Hippocampal formation (tissue), 2 donors: ENCODE measurements at places on chromosomes 2 and 18.

DNA sequence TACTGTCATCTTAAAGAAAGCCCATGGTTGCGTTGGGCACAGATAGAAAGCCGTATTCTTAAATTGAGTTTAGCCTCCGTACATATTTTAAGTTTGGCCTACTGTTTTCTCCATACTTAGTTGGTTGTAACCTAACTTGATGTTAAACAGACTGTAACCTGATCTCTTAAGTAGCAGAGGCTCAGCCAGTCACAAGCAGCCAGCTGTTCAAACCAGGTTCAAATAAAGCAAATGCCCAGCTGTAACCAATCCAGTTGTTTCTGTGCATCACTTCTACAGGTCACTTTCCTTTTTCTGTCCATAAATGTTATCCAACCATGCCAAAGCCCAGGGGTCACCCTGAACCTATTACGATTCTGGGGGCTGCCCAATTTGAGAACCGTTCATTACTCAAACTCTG is 10.0 kb upstream of the THADA start:
- DNase-seq, result no peak

GRCh38 chr18:10152475-10152874 is 238.7 kb downstream of the VAPA start:
- DNase-seq, result no peak

DNA sequence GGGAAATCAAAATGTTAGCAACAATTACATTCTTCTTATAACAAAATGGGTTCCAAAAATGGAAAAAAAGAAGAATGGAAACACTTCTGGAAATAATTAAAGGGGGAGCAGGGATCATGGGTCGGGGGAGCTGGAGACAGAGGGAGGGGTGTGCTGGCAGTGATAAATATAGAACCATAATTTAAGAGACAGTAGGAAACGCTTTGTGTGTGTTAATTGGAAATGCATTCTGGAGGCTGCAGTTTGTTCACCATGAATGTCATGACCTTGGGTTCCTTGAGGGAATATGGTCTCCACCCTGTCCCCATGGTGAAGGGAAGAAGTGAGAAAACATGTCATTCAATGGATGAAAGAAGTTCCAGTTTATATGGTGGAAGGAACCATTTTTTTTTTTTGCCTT is 540.7 kb downstream of the TNS1 start:
- DNase-seq, result no peak

DNA sequence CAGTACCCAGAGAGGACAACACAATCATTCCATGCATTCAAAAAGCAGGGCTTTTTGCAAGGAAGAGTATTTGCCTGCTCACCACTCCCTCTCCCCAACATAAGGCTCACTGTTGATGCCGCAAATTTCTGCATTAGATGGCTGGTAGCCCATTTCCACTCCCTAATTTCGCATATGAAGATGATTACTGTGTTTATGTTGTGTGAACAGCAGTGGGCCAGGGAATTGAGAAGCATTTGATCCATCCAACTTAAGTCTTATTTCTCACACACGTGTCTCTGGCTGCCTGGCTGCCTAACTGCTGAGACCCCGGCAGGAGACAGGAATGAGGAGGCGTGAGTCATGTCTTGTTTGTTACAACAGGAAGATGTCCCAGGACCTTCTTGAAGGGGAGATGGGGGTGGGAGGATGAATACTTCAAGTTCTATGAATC is 294.1 kb downstream of the ALK start:
- DNase-seq, result no peak

DNA sequence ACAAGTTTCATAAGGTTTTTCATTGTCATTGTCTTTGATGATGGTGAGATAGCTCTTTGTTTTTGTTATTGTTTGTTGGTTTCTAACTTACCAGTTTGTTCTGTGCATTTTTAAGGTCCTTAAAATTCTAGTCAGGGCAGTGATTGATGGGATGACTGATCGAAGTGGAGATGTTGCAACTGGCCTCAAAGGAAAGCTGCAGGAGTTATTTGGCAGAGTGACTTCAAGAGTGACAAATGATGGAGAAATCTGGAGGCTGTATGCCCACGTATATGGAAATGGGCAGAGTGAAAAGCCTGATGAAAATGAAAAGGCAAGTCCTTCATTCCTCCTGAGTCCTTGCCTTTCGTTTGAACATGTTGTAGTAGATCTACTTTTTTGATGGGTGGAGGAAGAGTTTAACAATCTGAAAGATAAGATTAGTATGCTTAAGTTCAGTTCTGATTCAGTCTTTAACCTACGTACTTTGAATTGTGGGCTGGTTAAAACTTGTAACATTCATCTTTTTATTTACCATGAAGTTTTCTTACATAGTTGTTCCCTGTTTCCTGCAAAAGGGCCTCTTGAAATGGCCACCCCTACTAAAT is 135.8 kb upstream of the LTBP1 start:
- no peak for DNase-seq

- DNase-seq, result no peak
These were observed 433 bp downstream of the NPC1 start for GRCh38 chr18:23585897-23586248.
